ENCODE measurements at places on chromosomes 2 and 18.

GRCh38 chr2:202564226-202564625 lies 70.5 kb upstream of the FAM117B start:
- H3K27me3 ChIP-seq = no peaks in the 10 kb centered on the region
- no peak overlapping the region for H3K4me3 ChIP-seq
- H3K36me3 ChIP-seq = no peaks in the 10 kb centered on the region
- H3K27ac ChIP-seq = no peak overlapping the region
- DNase-seq = no peak

- no peak overlapping the region for H3K27ac ChIP-seq
- no peak for DNase-seq
- no peaks in the 10 kb centered on the region for H3K4me1 ChIP-seq
- no peak overlapping the region for H3K4me3 ChIP-seq
These were observed 199.4 kb downstream of the CYRIA start for GRCh38 chr2:16466133-16466820.

- DNase-seq = no peak
- H3K4me3 ChIP-seq = peak overlapping the region; percentile 71
- no peaks in the 10 kb centered on the region for H3K4me1 ChIP-seq
- peaks cover 56% of the 10 kb centered on the region for H3K27me3 ChIP-seq
- no peaks in the 10 kb centered on the region for H3K36me3 ChIP-seq
These were observed 13.2 kb downstream of the DYSF start for GRCh38 chr2:71466301-71467179.

- DNase-seq = no peak
- no peak overlapping the region for H3K4me3 ChIP-seq
- H3K27ac ChIP-seq = no peak overlapping the region
- peaks cover 3% of the 10 kb centered on the region for H3K36me3 ChIP-seq
- peaks cover 9% of the 10 kb centered on the region for H3K4me1 ChIP-seq
- no peaks in the 10 kb centered on the region for H3K27me3 ChIP-seq
These were observed 3.8 kb downstream of the C18orf32 start for GRCh38 chr18:49483198-49483597.

- H3K4me3 ChIP-seq = no peak overlapping the region
- no peaks in the 10 kb centered on the region for H3K36me3 ChIP-seq
- H3K4me1 ChIP-seq = no peaks in the 10 kb centered on the region
- no peak overlapping the region for H3K27ac ChIP-seq
These were observed 58.1 kb upstream of the TMEM182 start for GRCh38 chr2:102703748-102704147.

GRCh38 chr2:71254776-71255175 lies 27.9 kb upstream of the PAIP2B start:
- no peak overlapping the region for H3K4me3 ChIP-seq
- H3K36me3 ChIP-seq = no peaks in the 10 kb centered on the region
- H3K4me1 ChIP-seq = peaks cover 5% of the 10 kb centered on the region

DNA sequence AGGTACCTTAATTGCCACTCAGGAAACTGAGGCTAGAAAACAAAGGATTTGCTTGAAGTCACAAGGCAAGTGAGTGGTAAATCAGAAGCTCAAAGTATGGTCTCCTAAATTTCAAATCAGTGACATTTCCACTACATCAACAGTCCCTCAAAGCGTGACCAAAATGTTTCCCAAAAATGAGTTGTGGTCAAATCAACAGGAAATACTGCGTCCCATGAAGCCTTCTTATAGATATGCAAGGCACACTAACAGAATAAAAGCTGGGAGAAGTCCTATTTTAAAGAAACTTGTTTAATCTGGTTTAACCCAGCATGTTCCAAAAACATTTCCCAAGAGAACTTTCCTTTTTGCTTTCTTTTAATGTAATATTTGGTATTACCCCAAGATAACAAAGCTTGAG lies 249.4 kb downstream of the EXOC6B start:
- H3K36me3 ChIP-seq = no peaks in the 10 kb centered on the region
- no peak for DNase-seq
- no peaks in the 10 kb centered on the region for H3K27me3 ChIP-seq
- H3K4me1 ChIP-seq = no peaks in the 10 kb centered on the region
- no peak overlapping the region for H3K4me3 ChIP-seq

DNA sequence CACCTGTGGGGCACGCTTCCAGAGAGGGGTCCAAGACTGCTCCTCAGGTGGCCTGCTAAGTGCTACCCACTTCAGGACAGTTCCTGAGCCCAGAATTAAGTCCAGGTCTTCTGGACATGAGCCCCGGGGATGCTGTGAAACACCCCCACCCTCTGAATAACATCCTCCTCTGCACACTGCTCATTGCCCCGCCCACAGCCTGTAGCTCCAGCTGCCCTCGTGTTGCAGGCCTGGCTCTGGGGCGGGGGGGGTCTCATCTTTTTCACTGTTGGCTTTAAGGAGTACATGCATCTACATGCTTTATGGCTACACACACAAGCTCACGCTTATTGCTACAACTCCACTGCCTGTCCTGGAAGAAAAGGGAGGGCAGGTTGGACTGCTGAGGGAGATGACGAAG lies 92.8 kb downstream of the PTGR3 start:
- DNase-seq = no peak
- H3K4me1 ChIP-seq = peaks cover 17% of the 10 kb centered on the region
- H3K27ac ChIP-seq = no peak overlapping the region
- H3K4me3 ChIP-seq = no peak overlapping the region

DNA sequence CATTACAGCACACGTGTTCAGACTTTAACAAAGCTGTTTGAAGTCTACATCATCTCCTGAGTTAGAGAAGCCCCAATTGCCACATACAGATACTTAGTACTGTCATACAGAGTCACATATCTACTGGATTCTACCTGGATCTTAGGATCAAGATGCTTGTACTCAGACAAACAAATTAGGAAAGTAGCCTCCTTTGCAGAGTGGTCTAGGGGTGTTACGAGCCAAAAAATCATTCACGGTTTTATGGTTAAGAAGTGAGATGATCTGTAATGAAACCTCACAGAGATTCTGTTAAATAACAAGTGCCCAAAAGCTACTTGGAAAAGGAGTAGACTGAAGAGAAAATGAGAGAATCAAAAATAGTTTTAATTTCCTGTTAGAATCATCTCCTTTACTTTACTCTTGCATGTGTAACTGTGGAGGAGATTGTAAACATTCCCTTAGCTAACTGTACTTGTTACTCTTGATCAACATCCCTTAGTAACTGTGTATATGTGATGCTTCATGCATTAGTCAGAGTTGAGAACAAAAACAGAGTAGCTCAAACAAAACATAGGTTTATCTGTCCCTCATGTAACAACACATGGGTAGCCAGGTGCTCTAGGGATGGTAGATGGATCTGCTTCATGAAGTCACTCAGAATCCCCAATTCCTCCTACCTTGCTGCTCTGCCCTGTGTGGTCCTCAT lies 16.4 kb upstream of the IL1RL1 start:
- H3K4me1 ChIP-seq = no peaks in the 10 kb centered on the region
- no peaks in the 10 kb centered on the region for H3K36me3 ChIP-seq

- H3K27ac ChIP-seq = no peak overlapping the region
- H3K4me1 ChIP-seq = no peaks in the 10 kb centered on the region
- DNase-seq = no peak
- no peak overlapping the region for H3K4me3 ChIP-seq
These were observed 292.9 kb downstream of the XIRP2 start for GRCh38 chr2:167181134-167181533.

- peaks cover 19% of the 10 kb centered on the region for H3K36me3 ChIP-seq
- H3K4me1 ChIP-seq = peaks cover 6% of the 10 kb centered on the region
- no peak overlapping the region for H3K27ac ChIP-seq
- H3K4me3 ChIP-seq = no peak overlapping the region
These were observed 9.9 kb downstream of the FARSB start for GRCh38 chr2:222646008-222646407.

GRCh38 chr2:88190808-88191721 lies 20.9 kb downstream of the THNSL2 start:
- peak; percentile 52 for DNase-seq
- no peak overlapping the region for H3K4me3 ChIP-seq
- H3K27me3 ChIP-seq = no peaks in the 10 kb centered on the region
- H3K36me3 ChIP-seq = no peaks in the 10 kb centered on the region
- peaks cover 9% of the 10 kb centered on the region for H3K4me1 ChIP-seq

DNA sequence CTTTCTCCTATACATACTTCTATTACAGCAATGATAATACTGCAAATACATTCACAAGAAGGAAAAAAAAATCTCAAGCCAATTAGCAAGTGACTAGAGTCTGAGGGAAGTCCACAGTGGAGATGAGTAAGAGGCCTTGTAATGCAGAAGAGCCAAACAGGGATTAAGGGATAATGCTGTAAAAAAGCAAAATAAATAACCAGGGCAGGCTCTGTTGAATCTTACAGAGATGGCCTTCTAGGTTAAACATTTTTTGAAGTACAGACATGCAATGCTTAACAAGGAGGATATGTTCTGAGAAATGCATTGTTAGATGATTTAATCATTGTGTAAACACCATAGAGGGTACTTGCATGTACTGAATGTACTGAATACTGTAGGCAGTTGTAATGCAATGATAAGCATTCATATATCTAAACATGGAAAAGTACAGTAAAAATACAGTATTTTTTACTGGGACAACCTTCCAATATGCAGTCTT lies 122.1 kb upstream of the RMDN2 start:
- H3K4me3 ChIP-seq = no peak overlapping the region
- H3K36me3 ChIP-seq = no peaks in the 10 kb centered on the region
- H3K27me3 ChIP-seq = no peaks in the 10 kb centered on the region
- H3K27ac ChIP-seq = no peak overlapping the region

DNA sequence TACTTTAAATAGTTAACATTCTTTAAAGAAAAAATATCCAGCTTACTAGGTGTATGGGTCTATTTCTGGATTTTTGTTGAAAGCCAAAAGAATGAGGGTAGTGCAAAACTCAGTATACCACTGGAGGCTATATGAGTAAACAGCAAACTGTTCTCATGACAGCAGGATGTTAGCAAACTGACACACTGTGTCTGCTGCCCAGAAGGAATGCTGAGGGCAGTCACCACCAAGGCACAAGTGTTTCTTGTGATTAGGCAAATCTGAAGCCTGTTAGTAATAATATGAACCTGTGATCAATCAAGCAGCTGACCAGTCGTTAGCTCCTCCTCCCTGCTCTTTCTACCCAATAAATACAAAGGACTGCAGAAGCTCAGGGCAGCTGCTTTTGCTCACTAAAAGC lies 50.5 kb upstream of the SULT1C3 start:
- H3K36me3 ChIP-seq = no peaks in the 10 kb centered on the region
- no peaks in the 10 kb centered on the region for H3K4me1 ChIP-seq
- no peak overlapping the region for H3K27ac ChIP-seq
- H3K27me3 ChIP-seq = no peaks in the 10 kb centered on the region
- no peak for DNase-seq

DNA sequence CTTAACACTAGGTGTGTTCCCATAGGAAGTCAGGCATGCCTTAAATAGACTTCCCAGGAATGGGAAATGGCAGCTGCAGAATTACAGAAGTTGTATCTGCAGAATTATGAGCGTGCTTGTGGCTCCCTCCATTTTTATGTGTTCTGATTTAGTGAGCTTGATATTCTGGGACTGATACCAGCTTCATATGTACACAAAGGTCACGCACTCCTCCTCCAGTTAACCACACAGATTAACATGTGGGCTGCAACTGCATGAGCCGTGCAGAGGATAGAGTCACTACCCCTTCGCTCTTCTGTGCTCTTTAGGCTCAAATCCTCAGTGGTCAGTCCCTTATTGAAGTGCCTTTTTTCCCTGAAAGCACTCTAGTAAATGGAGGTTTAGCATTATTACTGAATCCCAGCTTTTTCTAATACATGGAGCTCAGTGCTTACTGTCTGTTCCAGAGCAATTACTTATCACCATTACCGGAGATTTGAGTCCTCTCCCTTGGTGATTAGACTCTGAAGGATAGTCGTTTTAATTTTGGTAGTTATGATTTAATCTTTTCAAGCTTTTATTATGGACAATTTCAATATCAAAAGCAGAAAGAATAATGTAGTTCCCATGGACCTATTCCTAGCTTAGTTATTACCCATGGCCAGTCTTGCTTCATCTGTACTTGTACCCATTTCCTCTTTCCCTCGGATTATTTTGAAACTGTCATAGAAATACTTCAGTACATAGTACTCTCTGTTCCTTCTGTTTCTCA lies 238.3 kb downstream of the PRKCE start:
- no peaks in the 10 kb centered on the region for H3K27me3 ChIP-seq
- no peak overlapping the region for H3K27ac ChIP-seq
- no peak overlapping the region for H3K4me3 ChIP-seq
- DNase-seq = no peak
- peaks cover 30% of the 10 kb centered on the region for H3K4me1 ChIP-seq

DNA sequence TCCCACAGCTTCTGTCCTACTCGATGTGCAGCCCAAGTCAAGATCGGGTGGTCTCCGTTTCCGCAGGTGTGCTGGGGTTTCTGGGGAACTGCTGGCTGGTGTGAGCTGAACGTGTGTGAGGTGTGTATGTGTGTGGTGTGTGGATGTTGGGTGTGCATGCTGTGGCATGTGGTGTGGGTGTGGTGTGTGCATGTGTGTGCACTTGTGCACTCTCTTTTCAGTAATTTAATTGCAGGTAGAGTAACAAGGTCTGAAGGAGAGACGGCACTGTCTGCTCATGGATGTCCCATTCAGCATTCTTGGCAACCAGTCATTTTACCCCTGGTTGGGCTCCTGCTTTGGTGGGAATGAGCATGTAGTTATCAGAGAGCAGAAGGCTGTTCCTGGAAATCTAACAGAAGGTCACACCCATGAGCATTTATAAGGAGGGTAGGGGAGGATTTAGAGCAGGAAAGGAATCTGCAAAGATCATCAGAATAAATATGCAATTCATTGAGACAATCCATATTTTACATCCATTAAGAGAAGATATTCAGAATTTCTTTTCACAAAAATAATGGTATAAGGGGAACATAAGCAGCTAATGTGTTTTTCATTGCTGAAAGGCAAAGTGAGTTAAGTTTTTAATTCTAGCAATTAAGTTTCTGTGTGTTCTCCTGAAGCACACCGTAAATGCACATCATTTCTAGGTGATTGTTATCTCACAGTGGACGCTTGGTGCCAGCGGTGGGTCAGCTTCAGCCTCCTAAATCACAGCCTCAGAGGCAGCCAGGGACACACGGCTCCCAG lies 60.7 kb downstream of the ADI1 start:
- H3K4me3 ChIP-seq = no peak overlapping the region
- H3K4me1 ChIP-seq = peaks cover 11% of the 10 kb centered on the region
- H3K27ac ChIP-seq = no peak overlapping the region
- H3K36me3 ChIP-seq = no peaks in the 10 kb centered on the region
- no peak for DNase-seq

DNA sequence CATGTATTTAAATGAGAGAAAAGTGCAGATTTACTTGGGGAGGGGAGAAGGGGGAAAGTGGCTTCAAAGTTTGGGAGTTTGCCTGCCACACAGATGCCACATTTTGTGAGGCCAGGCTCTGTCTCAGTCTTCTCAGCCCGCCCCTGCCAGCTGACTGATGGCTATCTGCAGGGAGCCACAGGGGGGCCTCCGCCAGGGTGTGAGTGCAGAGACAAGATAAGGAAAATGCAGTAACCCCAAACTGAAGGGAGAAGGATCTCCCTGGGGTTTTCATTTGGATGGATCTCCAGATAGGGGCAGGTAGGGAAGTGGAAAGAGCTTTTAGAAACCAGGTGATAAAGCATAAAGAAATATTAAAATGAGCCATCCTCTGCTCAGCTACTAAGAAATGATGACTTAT lies 128.8 kb downstream of the ZNF521 start:
- H3K27ac ChIP-seq = no peak overlapping the region
- no peak for DNase-seq
- 0 out of 2 replicates have a peak, but pooled peaks cover 7% of the 10 kb centered on the region for H3K4me1 ChIP-seq
- H3K27me3 ChIP-seq = no peaks in the 10 kb centered on the region
- H3K4me3 ChIP-seq = no peak overlapping the region

- no peak for DNase-seq
- no peaks in the 10 kb centered on the region for H3K36me3 ChIP-seq
- H3K4me3 ChIP-seq = no peak overlapping the region
- peaks cover 8% of the 10 kb centered on the region for H3K4me1 ChIP-seq
These were observed 23.6 kb downstream of the ALPK2 start for GRCh38 chr18:58605027-58606020.

GRCh38 chr2:130728007-130728454 lies 839 bp upstream of the GPR148 start:
- H3K36me3 ChIP-seq = no peaks in the 10 kb centered on the region
- H3K4me3 ChIP-seq = peak overlapping the region; percentile 65

All from MM.1S (cell line).